CD14-positive monocyte (primary cell): ENCODE measurements at places on chromosomes 6 and 20.
A peak's percentile ranks its signal among the peaks of the same experiment; 100 is the strongest.

GRCh38 chr6:28543651-28544610, 18.2 kb downstream of the GPX5 start:
- no peak for DNase-seq

DNA sequence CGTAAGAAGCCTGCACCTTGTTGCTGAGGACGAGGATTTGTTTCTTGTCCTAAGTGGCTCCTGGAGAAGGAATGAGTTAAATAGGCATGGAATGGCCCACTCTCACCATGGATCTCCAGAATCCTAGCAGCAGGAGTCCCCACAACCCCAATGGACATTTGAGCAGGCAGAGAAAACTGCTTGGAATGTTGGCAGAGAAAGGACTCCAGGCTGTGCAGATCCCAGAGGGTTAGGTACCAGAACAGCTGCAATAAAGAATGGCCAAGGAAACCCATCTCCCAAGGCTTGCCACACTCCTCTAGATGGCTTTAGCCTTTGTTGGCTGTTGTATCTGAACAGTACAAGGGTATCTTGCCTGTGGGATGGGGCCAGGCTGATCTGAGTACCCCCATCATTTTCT, 1415.7 kb upstream of the ADGRB3 start:
- no peak for DNase-seq

DNA sequence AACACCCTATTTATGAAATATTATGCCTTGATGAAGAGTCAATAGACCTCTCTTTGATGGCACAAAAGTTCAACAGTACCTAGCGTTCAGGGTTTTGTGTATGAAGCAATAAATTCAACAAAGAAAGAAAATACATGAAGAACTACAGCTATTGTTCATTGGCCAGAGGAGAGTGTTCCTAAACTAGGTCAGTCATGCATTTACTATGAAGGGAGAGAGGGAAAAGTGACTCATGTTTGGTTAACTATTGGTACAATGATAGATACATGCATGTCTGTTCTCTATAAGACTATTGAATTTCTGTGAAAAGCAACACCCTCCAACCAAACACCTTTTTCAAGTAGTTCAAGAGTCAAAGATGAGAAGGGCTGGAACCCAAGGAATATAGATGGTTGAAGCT, 50.7 kb downstream of the CLIC5 start:
- no peak for DNase-seq

GRCh38 chr6:100719883-100720682, 161.0 kb downstream of the ASCC3 start:
- no peak for DNase-seq

DNA sequence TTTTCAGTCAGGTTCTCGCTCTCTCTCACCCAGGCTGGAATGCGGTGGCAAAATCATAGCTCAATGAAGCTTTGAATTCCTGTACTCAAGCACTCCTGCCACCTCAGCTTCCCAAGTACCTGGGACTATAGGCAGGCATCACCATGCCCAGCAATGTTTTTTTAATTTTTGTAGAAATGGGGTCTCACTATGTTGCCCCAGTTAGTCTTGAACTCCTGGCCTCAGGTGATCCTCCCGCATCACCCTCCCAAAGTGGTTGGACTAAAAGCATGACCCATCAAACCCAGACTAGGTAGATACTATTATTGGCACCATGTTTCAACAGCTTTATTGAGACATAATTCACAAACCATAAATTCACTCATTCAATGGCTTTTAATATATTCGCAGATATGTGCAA, 72.7 kb upstream of the RUNX2 start:
- no peak for DNase-seq

- DNase-seq: no peak
Measured at GRCh38 chr6:137827411-137827940, 39.6 kb upstream of the TNFAIP3 start.

GRCh38 chr6:155959898-155960495, 504.4 kb upstream of the NOX3 start:
- DNase-seq: no peak

DNA sequence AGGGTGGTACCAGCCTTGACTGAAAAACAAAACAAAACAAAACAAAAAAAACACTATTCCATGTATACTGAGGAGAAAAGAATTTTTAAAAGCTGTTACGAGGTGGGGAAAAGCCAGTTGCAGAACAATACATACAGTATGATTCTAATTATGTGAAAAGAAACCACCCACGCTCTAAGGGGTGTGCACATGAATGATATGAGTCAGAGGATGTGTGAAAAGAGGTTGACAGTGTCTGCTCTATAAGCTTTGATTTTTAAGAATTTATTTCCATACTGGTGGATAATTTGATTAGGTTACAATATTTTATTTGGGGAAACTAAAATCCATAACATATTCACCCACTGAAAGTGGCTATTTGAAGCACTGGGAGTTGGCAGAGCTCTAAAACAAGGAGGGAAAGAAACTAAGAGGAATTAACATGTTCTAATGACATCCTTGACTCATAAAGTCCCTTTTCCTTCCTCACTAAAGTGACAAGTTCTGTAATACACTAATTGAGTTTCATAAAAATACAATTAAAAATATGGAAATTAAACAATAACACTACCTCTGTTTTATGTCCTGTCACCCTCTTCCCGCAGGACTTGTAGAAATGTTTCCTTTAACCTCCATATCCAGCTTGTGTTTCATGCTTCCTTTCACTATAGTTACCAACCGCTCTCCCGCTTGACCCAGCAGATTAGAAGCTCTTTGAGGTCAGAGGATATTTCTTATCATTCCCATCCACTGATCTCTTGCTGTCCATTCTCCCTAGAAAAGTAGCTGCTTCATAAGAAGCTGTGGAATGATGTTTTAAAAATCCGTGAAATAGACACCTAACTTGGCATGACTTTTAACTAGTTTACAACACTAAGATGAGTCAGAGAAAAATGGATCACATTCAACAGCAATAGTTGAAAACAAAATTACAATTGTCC, 118.6 kb upstream of the CCDC28A start:
- no peak for DNase-seq

- no peak for DNase-seq
Measured at GRCh38 chr20:24836661-24837299, 112.3 kb upstream of the CST7 start.

DNA sequence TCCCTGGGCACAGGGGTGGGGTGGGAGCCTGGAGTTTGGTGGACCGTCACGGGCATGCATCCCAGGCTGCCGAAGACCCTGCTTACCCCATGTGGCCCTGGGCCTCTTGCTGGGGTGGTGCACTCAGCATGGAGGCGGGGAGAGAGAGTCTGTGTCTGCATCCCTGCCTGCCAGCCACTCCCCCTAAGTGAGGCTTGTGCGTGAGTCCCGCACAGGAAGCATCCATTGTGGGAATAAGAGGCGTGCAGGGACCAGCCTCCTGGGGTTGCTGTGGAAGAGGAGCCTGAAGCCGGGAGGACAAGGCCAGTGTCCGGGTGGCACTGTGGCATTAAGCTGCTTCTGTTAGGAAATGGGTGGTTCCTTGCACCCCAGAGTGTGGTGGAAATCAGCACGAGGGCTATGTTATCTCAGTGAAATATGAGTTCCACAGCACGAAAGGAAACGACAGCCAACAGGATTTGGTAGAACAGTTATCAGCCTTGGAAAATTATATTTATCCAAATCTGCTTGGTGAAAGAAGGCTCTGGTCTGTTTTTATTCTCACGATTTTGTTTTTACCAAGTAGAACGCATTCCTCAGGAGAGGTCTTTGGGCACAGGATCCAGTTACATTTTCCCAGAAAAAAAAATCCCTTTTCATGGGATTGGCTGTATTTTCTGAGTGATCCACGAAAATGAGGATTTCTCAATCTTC, 35.7 kb downstream of the CDH4 start:
- DNase-seq: no peak

DNA sequence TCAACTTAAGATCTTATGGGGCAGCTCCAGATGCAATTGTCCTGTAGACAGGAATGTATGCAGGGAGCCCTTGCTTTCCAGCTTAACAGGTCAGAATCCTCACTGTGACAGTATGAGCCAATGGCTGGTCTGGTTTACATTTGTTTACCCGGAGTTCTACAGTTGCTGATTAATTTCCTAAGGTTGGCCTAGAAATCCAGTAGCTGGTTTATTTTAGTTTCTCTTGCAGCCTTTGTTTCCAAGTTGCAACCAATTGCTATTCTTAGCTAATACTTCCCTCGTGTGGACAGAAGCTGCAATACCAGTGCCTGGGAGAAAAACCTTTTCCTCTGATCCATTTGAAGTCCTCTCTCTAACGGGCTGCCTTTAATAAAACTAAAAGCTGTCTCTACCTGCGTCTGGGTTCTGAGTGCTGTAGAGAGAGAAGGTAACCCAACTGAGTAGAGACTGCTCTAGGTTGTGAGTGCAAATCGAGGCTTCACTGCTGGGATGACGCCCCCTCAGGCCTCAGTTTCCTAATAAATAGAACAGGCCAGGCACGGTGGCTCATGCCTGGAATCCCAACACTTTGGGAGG, 45.9 kb downstream of the ZNF217 start:
- peak; percentile 31 for DNase-seq

- DNase-seq: peak; percentile 1
Measured at GRCh38 chr6:121260651-121261102, 73.6 kb downstream of the TBC1D32 start.

- DNase-seq: no peak
Measured at GRCh38 chr6:32167761-32168262, 3.4 kb downstream of the EGFL8 start.

GRCh38 chr6:148765898-148766808, 19.3 kb downstream of the UST start:
- DNase-seq: no peak

GRCh38 chr6:109034526-109034925, 60.1 kb downstream of the SESN1 start:
- DNase-seq: no peak

- DNase-seq: no peak
Measured at GRCh38 chr6:36610956-36611336, 16.8 kb downstream of the SRSF3 start.

DNA sequence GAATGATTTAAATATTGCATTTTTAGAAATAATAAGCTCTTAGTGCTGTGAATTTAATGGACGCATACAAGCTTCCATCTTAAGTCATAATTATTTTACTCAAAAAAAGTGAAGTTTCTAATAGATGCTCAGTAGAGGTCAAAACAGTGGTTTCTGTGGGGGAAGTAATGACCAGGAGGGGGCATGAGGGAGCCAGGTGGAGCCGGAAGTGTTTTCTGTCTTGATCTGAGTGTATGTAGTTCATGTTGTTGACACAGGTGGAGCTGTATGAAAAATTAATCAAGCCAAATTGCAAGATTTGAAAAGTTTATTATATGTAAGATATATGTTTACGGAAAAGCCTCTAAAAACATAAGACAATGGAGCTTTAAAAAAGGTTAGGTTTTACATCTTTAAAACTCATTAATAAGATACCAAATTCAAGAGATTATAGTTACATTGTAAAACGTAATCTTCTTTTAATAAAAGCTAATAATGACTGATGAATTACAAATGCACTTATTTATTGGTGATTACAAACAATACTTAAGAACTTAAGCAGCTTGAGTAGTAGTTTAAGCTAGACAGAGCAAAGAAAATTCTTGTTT, 68.0 kb downstream of the PLAGL1 start:
- peak; percentile 36 for DNase-seq

- DNase-seq: no peak
Measured at GRCh38 chr6:25476126-25476525, 175.9 kb upstream of the SCGN start.
